NCI-H1694 treated with DMSO at 0.1 percent for 48 hours (cell line): ENCODE measurements at places on chromosomes 2 and 18.

DNA sequence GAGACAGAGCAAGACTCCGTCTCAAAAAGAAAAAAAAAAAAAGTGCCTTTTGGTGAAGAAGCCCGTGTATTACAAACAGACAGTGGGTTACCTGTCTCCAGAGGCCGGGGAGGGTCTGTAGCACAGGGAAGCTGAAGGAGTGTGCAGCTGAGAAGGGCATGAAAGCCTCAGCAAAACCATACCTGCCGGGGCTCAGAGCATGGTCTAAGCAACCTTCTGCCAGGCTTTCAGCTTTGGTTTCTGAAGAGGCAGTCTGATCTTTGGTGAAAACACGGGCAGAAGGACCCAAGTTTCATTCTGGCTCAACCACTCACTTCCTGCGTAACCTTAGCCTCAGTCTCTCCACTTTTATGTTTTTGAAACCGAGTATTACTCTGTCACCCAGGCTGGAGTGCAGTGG lies 21.5 kb downstream of the SH2D6 start:
- no peak for DNase-seq

GRCh38 chr2:67451086-67451832 lies 54.1 kb downstream of the ETAA1 start:
- no peak for DNase-seq

DNA sequence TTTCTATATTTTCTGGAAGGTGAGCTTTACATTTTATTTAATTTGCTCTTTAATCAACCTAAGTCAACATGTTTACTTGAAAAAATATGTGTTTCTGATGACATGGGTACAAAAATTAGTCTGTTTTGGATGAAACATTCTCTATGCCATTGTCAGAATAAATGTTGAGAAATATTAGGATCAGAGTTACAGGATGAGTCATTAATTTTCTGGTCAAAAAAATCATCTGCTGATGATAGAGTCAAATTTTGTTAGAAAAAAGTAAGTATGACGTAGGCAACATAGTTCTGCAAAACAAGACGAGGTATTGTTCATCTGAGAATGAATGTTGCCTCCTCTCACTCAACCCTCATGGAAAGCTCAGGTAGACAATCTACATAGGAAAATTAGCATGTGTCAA lies 107.6 kb upstream of the CAVIN2 start:
- DNase-seq = no peak

- no peak for DNase-seq
Measured at GRCh38 chr2:65263262-65263661, 35.6 kb downstream of the ACTR2 start.

- DNase-seq = no peak
Measured at GRCh38 chr2:165086337-165086736, 117.5 kb downstream of the SCN3A start.

- no peak for DNase-seq
Measured at GRCh38 chr18:59846814-59847490, 52.8 kb upstream of the PMAIP1 start.

DNA sequence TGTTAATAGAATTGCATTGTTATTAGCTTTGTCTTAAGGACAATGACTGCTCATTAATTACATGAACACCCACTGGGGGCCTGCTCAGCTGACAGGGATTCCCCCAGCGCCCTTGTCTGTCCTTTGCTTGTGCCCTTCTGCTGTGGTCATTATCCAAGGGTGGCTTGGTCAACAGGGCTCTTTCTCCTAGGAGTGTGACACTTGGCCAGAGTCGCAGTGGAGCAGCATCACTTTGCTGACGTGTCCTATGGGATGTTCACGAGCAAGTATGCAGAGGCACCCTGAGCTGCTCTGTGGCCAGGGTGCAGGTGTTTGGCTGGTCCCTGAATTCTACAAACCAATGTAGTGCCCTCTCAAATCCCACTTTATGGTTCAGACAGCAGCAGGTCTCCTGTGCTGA lies 46.0 kb downstream of the PTGR3 start:
- DNase-seq = no peak
